GM04504 (cell line): ENCODE measurements at places on chromosomes 6 and 20.

DNA sequence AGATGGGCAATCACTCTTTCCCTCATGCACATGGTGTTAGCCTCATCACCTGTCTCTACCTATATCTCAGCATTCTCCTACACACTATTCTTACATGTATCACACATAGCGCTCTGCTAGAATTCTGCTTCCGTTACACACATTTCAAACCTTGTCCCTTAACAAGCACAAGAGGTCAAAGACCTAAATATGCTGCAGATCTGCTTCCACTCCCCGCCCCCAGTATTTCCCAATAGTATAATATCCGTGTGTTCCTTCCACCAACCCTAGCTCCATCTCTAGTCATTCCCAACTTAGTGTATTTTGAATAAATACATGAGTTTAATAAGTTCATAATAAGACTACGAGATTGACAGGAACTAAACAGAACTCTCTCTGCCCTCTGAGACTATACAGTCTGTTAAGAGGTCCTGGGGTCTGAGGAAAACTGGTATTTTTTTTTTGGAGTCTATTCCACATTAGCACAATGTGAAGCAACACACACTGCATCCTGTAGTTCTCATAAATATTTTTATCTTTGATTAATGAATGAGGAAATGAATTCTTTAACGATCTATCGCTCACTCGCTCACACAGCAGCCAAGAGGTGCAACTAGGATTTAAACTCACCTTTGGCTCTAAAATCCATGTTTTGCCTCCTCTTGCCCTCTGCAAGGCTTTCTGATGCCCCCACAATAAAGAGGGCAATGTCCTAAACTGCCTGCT lies 491.6 kb downstream of the QKI start:
- no peak for DNase-seq

DNA sequence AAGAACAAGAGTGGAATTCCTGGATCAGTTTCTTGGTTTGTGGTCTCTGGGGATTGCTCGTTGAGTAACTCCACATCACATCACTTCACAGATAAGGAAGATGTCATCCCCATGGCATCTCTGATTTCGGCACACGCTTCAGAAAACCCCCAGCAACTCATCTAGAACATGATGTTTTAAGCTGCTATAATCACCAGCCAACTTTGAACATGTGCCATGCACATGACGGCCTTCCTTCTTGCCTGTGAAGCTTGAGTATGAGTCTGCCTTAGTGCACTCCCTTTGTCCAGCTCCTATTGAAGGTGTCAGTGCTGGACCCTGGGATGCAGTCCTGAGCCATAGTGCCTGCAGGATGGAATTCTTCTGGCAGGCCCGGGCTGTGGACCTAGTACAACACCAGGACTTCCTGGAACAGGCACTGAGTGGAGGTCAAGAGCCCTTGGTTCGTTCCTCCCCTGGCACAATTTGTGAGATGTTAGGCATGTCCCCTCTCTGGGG lies 231.5 kb upstream of the SUPT3H start:
- peak; percentile 89 for DNase-seq

DNA sequence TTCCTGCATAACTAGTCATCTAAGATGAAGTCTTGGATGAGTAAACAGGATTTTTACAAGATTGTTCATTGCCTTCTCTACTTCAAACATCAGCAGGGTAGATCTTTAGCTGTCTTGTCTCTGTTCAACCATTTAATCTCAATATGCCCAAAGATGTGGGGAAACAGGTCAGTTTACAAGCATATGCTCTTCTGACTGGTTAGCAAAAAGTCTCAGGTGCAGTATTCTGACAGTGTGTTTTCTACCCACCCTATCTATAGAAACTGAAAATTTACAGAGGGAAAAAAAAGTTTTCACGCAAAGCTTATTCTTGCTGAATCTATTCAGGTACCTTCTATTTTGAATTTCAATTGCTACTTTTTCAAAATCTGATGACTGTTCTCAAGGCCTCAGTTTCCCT lies 29.0 kb downstream of the MAP3K5 start:
- DNase-seq, result no peak

GRCh38 chr6:150971219-150971618 lies 105.7 kb downstream of the MTHFD1L start:
- no peak for DNase-seq

GRCh38 chr6:45613656-45614055 lies 235.9 kb upstream of the SUPT3H start:
- DNase-seq, result peak; percentile 80

GRCh38 chr6:44080561-44081521 lies 46.4 kb downstream of the MRPL14 start:
- DNase-seq, result no peak

GRCh38 chr20:48769069-48769983 lies 58.5 kb downstream of the PREX1 start:
- DNase-seq, result no peak

DNA sequence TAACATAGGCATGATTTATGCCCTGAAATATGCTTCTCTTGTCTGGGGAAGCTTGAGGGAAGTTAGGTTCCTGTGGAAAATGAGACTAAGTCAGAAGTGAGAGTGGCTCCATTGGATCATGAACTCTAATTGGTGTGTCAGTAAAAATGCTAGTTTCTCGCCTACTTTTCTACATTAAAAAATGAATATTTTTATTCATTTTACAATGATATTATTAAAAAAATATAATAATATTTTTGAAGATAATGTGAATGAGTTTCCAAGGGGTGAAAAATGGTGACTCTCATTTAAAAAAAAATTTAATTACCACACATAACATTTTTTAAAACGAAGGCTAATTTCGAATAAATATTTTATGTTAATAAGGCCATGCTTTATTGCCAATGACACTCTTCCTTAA lies 84.2 kb downstream of the HIVEP1 start:
- no peak for DNase-seq

- no peak for DNase-seq
Observed at GRCh38 chr6:159586684-159587083, 106.4 kb downstream of the SOD2 start.

GRCh38 chr6:29388533-29388932 lies 6.9 kb upstream of the OR12D2 start:
- DNase-seq, result no peak

DNA sequence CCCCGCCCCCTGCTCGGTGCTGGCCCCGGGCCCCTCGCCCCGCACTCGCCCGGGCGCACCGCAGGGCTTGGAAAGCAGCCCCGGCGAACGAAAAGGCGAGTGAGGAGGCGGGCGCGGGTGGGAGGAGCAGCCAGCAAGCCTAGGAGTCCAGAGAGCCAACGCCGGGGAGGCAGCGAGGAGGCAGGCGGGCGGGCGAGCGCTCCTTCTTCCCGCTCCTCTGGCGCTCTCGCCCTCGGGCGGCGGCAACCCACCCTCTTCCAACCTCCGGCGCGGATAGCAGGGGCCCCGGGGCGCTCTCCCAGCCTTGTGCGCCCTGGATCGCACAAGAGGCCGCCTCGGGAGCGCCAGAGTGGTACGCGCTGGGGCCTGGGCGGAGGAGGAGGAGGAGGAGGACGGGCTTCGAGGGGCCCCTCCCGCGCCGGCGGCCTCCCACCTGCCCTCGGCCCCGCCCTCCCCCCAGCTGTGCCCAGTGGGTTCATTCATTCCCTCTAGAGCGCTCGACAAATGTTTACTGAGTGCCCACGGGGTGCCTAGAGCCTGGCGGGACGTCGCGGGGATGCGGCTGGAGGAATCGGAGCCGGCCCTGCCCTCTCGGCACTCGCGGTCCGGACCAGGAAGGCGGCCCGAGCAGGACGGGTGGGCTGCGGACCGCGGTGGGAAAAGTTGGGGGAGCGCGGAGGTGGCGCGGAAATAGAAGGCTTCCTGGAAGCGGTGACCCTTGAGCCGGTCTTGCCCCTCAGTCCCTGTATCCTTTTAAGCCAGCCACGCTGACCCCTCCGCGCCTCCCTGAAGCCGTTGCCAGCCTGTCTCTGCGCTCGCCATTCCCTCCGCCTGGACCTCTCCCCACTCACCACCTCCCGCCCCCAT lies at the start of gene BMP7:
TSS of gene BMP7 (minus strand) at position 351 of the 867 bp plus-strand sequence. CDS start 519 bp downstream, outside the sequence.
- DNase-seq, result no peak

GRCh38 chr6:64227863-64228262 lies 592.3 kb downstream of the PHF3 start:
- no peak for DNase-seq

- no peak for DNase-seq
Observed at GRCh38 chr6:87539554-87539953, 50.2 kb downstream of the RARS2 start.

DNA sequence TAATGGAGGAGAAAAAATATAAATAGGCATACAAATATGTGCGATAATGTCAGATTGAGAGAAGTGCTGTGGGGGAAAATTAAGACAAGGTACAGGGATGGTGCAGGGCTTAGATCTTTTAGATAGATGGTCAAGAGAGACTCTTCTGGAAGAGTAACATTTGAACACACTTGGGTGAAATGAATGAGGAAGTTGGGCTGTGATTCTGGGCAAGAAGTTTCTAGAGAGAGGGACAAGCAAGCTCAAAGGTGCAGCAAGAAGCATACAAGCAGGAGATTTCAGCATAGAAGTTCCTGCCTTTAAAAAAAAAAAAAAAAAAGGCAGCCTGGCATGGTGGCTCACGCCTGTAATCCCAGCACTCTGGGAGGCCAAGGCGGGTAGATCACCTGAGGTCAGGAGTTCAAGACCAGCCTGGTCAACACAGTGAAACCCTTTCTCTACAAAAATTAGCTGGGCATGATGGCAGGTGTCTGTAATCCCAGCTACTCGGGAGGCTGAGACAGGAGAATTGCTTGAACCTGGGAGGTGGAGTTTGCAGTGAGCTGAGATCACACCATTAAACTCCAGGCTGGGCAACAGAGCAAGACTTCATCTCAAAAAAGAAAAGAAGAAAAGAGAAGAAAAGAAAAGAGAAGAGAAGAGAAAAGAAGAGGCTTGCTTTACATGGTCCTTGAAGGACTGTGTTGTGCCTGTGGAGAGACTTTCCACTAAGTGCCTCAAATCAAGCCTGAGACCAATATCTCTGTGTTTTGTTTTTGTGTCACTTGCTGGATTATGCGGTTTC lies 9.7 kb upstream of the CD83 start:
- no peak for DNase-seq

GRCh38 chr20:58327211-58327610 lies 17.7 kb downstream of the RAB22A start:
- no peak for DNase-seq

DNA sequence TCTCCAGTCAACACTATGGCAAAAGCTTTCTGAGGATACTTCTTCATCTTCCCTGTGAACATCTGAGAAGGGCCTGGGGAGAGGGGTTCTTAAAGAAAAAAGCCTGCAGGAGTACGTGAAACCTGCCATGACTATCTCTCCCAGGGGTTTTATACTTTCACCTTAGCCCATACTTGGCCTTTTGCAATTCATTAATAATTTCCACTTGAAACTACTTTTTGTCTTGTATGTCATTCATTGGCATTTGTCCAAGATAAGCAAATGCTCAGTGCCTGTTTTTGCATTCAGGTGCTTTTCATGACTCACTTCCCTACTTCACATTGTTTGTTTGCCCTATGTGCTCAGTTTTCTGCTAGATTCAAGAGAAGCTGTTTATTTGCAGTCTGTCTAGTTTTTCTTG lies 580.3 kb upstream of the GJE1 start:
- no peak for DNase-seq

GRCh38 chr20:61912665-61913422 lies 152.8 kb downstream of the TAF4 start:
- DNase-seq, result no peak

GRCh38 chr6:30463651-30464618 lies 25.4 kb upstream of the HLA-E start:
- no peak for DNase-seq

DNA sequence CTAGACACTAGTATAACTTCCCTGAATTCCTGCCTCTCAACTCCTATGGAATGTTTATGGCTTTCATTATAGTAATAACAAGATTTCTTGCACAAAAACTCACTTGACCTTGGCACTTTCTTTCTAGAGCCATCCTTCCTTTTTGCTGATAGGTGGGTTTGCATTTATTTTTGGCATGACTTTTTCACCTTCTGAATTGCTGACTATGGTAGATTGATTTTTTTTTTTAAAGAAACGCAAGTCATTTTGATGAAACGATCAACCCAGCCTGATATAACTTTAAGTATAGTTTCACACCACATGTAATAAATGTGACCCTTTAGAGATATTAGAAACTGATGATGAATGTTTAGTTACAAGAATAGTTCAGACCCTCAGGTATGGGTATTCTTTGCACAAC lies 61.8 kb downstream of the BMP6 start:
- no peak for DNase-seq

DNA sequence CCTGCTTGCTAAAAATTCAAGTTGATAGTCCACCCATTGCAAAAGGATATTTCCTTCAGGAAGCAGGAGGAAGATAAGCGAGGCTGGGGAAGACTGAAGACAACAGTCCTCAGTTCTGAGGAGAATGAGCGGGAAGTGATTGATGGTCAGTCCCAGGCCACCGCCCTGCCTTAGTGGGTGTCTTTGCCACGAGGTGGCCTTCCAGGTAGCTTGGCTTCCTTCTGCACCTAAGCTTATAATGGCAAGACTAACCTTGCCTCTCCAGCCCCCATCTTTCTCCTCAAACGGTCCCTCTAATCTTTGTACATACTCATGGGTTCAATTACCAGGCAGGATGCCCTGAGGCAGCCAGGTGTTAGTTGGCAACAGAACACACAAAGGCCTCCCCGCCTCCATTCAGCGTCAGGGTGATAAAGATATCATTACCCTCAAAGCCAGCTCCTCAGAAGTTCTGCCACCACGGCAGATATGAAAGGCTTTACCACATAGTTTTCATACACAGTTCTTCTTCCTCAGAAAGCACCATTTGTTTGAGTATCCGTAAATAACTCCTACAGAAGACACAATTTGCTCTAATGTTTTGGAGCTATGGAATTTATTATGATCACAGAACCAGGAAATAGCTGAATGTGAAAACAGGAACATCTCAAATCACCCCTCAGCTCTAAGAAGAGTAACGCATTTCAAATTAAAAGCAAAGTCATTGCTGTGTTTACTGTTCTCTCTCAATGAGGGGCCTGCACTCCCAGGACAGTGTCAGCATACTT lies 249.4 kb downstream of the ATXN1 start:
- DNase-seq, result no peak

GRCh38 chr6:291697-292505 lies at the start of gene DUSP22:
DUSP22 (plus strand) TSS chr6:292487; CDS start chr6:292540, 53 bp downstream.
- peak; percentile 71 for DNase-seq

- no peak for DNase-seq
Observed at GRCh38 chr6:24458134-24458533, 31.2 kb downstream of the GPLD1 start.
